Renal cortical epithelial cell (primary cell): ENCODE measurements at places on chromosomes 11 and 22.

- DNase-seq: no peak
Observed at GRCh38 chr22:23268877-23269276, 88.6 kb downstream of the BCR start.

- DNase-seq: no peak
Observed at GRCh38 chr22:42436404-42436803, 4.2 kb upstream of the NFAM1 start.

DNA sequence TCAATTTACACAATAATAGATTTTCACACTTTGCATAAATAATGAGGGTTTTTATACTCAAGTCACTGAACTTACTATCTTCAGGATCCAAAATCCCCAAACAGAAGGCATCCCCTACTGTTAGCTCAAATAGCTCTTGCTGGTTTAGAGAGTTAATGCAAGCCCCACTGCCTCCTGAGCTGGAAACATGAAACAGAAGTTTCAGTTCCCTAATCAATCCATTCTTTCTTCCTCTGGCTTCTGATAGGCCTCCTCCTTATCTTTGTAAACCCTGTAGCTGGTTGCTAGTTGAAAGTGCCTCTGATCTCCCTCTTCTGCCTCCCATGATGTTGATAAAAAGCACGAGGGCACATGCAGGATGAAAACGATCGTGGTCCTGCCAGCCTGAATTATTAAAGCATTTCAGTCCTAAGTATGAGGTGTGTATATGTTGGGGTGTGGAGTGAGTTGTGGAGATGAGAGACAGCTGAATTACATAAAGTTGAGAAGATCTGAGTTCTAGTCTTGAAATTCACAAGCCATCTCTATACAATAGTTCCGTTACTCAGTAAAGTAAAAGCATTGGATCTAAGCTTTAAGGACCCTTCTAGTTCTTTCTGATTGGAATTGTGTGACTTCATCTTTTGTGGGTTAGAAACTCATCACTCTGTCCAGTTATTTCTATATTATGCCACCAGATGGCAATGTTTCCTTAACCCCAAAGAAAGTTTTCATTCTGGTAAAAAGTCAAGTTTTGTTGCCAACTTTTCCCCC lies 35.0 kb upstream of the EHF start:
- DNase-seq: peak; percentile 81

DNA sequence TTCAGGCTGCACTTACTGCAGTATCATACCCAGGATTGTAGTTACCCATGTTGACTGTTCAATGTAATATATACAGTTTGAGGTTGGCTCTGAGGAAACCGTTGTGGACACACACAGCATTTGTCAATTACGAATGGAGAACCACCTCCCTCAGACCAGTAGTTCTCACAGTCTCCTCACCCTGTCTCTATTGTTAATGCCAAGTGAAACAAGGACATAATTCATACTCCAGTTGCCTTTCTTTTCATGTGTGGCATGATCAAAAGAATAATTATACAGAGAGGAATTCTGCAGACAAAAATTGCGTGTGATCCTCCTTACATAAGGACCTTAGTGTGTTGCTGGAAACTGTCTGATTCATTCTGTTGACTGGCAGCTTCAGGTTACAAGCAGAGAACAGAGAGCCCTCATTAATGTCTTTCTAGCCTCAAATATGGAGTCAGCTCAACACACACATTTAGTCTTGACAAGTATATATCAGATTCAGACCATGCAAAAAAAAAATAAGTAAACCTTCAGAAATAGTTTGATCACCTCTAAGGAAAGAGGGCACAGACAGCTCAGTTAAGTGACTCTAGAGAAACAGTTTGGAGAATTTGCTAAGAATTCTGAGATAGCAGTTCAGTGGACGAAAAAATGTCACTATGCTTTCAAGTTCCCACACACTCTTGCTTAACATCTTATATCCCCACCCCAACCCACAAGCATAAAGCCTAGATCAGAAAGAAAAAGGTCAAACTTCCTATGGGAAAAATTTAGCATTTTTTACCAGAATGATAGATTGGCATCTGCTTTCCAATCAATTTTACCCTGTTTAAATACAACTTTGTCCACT lies 96.1 kb downstream of the MAML2 start:
- peak; percentile 82 for DNase-seq

GRCh38 chr11:76207642-76208401 lies 1.5 kb upstream of the WNT11 start:
- DNase-seq: peak; percentile 22

DNA sequence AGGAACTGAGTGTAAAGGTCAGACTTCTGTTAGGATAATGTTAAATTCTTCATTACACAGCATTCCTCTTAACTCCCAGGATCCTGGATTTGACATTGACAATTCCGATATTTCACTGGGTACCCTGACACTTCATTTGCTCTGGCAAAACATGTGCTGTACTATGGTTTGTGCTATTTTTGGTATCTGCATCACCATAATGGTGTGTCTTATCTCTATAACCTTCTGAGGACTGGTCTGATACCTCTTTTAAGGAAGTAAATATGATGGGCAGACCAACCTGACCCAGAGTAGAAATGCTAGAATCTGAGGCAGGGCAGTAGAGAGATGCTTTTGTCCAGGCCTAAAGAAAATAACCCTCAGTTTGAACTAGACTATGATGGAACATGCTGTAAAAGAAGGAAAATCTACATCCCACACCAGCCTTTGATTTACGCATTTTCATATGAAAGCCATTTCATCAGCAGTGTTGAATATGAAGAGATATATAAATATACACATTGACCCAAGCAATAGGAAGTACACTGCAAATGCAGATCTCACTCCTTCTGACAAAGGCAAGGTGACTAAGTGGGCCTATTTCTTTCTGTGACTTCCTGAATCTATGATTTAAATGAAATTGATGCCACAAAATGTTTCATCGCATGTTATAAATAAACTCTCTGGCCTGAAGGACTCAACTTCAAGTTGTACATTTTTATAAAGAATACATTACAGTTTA lies 966.7 kb downstream of the DLG2 start:
- DNase-seq: no peak

DNA sequence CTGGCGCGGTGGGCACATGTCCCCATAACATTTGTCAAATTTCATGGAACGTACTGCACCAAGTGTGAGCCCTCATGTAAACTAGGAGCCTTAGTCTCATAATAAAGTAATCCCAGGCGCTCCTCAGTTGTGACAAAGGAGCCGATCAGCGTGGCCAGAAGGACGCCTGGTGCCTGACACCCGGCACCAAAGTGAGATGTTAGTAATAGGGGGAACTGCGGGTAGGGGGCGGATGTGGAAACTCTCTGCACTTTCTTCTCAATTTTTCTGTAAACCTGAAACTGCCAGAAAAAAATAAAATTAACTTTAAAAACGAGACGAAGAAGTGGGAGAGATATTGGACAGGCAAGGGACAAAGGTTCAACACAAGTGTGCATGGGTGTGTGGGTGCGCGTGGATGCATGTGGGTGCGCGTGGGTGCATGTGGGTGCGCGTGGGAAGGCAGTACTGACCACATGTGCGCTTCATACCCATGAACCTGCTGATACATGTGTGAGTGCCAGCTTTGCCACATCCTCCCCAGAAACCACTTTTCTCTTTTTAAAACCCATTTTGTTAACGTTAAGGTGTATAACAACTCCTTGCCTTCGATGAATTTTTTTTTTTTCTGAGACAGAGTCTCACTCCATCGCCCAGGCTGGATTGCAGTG lies 55.4 kb upstream of the LINC01488 start:
- DNase-seq: no peak

- peak; percentile 53 for DNase-seq
Observed at GRCh38 chr11:18650859-18651557, 16.9 kb upstream of the SPTY2D1 start.

- no peak for DNase-seq
Observed at GRCh38 chr22:29166180-29166579, 39.5 kb upstream of the EMID1 start.

DNA sequence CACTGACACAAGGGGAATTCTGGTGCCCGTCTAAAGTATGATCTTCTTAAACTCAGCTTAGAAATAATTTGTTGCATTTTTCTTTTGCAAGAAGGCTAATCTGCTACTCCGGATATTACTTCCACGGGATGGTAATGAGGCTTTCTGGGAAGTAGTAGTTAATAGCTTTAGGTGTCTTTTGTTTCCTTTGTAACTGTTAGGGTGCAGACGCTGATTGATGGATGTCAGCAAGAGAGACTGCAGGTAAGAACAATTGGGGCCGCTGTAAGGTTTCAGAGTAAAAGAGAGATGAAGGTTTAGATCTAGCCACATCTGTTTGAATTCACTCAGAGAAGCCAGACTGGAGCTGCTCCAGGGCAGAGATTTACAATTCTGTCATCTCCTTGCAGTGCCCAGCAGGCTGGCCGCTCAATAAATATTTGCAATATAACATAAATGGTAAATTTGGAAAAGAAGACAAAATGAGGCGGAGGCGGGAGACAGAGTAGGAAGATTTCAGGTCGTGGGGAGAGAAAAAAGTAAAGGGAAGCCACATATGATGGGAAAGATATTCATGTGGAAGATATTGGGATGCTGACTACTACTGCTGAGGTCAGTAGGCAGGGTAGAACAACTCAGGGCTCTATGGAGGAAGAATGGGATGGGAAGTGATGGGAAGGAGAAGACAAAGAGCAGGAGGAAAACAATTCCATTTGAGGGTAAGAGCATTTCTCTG lies 320.5 kb downstream of the AASDHPPT start:
- no peak for DNase-seq

- no peak for DNase-seq
Observed at GRCh38 chr11:110298301-110298765, 1.9 kb upstream of the RDX start.

DNA sequence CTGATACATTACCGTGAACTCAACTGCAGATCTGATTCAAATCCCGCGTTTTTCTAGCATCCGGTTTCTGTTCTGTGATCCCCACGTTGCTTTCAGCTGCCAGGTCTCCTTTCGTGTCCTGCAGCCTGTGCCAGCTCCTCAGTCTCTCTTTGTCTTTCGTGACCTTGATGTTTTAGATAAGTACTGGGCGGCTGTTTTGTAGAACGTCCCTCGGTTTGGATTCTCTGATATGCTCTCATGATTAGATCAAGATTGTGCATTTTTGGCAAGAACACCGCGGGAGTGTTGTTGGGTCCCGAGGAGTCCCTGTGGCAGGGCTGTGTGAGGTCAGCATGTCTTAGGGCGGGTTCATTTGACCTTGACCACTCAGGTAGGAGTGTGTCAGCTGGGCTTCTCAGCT lies 38.6 kb downstream of the KCNQ1 start:
- no peak for DNase-seq

DNA sequence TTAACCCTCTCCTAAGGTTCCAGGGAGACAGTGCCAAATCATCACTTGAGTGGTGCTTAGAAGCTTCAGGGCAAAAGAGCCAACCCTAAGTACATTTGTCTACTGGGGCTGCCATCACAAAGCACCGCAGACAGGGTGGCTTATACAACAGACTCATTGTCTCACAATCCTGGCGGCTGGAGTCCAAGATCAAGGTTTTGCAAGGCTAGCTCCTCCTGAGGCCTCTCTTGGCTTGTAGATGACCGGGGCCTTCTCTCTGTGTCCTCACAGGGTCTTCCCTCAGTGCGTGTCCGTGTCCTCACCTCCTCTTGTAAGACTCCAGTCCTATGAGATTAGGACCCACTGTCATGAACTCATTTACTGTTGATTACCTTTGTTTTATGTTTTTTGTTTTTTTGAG lies 34.1 kb upstream of the CD81 start:
- DNase-seq: no peak

DNA sequence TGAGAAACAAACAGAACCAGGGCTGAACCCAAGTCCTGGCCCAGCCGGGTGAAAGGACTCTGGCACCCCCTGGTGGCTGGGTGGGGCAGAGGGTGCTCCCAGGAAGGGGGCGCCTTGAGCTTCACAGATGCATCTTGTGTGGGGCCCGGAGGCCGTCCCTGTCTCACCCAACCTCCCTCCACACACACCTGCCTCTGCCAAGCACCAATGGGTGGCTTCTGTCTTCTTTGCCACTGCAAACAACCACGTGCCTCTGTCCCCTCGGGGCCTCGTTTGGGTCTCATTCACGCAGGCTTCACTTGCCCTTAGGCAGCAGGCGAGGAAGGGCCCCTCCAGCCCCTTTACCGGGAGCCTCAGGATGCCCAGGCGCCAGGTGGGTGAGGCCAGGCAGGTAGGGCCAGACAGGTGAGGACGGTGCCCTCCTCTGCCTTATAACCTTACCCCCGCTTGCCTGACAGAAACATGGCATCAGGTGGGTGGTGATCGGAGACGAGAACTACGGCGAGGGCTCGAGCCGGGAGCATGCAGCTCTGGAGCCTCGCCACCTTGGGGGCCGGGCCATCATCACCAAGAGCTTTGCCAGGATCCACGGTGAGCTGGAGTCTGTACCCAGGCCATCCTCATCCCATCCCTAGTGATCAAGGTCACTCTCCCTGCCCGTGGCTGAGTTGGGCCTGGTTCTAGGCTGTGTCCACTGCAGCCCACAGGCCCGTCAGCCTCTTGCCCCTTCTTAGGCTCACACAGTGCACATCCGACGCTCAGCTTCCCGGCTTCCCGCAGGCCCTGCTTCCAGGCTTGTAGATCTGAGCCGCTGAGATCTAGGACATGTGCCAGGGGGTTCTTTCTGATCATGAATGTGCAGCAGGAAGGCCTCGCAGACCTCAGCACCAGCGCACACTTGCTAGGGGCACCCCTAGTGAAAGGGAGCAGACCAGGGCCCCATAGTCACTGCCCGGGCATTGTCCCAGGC lies 17.2 kb downstream of the POLR3H start:
- no peak for DNase-seq

- peak; percentile 76 for DNase-seq
Observed at GRCh38 chr22:37525073-37525745, 6.0 kb upstream of the CARD10 start.

- DNase-seq: no peak
Observed at GRCh38 chr22:38296372-38296771, 20.9 kb downstream of the CSNK1E start.

DNA sequence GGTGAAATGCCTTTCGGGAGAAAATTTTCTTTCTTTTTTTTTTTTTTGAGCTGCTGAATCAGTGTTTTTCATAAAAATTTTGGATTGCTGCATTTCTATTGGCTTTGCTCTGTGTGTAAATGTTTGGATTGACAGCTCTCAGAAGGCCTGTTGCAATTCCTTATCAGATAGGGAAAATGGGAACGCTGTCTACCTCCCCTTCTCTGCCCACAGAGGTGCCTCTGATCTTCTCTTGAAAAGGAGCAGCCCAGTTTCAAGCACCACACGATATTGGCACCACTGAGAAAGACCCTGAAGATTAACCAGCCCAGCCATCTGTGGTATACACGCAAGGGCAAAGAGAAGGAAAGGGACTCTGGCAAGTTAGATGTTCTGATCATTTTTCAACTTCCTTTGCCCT lies 1272.2 kb downstream of the LRRC4C start:
- DNase-seq: no peak

DNA sequence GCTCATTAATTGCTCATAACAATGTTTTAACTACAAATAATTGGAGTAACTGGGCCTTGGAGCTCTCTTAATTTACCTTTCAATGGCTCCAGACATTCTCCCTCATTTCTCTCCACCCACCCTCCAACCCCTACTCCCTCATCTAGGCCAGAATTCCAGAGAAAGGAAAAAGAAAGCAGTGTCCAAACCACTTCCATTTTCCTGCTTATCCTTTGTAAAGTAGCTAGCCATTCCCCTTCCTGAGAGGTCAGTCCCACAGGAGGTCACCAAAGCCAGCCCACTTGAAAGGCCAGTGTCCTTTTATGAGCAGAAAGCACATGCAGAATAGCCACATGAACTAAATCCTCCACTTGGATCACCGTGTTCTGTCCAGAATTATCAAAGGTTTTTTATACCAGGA lies 404.8 kb upstream of the FAT3 start:
- DNase-seq: no peak
